Activated B cell treated with CpG ODN at 0.5 μM for 24 hours (primary cell): ENCODE measurements at places on chromosomes 6 and 20. TPM values are rescaled to one million over a fixed set of nuclear protein-coding genes. Genes with fewer than 3 reads are reported as not detected.

SMAP1 gene
- total RNA-seq = 20.7 and 21.6 TPM in 2 replicates

TINAG gene
- total RNA-seq = not detected in 2 replicates

EFHC1 gene
- 15.8 and 23.2 TPM in 2 replicates for total RNA-seq

UNC5CL gene
- total RNA-seq = 1.7 and 2.2 TPM in 2 replicates

CGA gene
- not detected in 2 replicates for total RNA-seq

DNA sequence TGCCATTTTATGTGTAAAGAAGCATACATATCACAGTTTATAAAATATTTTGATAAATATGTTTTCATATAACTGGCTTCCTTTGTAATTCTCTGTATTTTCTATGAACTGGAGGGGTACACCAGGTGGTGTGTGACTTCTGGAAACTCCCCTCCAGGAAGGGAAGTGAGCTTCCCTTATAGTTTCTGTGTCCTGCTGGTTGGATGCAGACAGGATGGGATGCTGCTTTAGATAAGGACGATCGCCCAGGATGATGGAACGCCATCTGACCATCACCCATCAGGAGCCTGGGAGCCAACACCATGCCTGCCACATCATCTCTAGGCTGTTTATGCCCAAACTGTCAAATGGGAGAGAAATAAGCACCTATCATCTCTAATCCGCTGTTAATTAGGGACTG is 66.1 kb downstream of the SULF2 start:
- no peaks in the 10 kb centered on the region for H3K36me3 ChIP-seq
- peaks cover 3% of the 10 kb centered on the region for H3K4me1 ChIP-seq
- no peak for DNase-seq
- no peak overlapping the region for H3K4me3 ChIP-seq

GRCh38 chr6:142867988-142868812 is 76.8 kb downstream of the HIVEP2 start:
- peaks cover 4% of the 10 kb centered on the region for H3K36me3 ChIP-seq
- H3K27ac ChIP-seq = peak overlapping the region; percentile 47
- no peak for DNase-seq
- peaks cover 85% of the 10 kb centered on the region for H3K4me1 ChIP-seq

DNA sequence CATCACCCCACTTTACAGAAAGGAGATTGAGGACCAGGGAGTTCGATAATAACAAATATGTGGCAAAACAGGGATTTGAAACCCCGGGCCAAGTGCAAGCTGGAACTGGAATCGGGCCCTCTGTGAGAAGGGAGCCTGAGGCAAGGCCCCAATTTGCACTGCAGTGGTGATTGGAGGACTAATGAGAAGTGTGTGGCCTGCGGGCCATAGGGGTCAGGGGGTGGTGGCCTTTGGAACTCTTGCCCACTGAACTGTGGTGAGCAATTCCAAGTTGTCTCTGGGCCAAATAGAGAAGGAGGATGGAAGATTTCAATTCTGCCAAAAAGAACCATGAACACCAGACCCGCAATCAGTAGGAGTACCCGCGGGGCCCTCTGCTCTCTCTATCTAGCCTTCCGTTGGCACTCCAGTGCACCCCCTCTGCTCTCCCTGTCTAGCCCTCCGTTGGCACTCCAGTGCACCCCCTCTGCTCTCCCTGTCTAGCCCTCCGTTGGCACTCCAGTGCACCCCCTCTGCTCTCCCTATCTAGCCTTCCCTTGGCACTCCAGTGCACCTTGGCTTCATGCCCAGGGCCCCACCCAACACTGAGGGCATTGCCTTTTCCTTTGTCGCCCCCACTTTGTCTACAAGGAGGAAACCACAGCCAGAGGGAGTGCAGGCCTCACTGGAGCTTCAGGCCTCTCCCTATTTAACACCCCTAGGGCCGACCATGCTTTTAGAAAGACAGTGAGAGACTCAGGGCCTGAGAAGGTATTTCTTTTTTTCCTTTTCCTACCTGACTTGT is 6.0 kb upstream of the PTPRA start:
- DNase-seq = no peak
- H3K27me3 ChIP-seq = peaks cover 4% of the 10 kb centered on the region
- H3K4me1 ChIP-seq = peaks cover 6% of the 10 kb centered on the region
- no peak overlapping the region for H3K4me3 ChIP-seq
- no peak overlapping the region for H3K27ac ChIP-seq

DNA sequence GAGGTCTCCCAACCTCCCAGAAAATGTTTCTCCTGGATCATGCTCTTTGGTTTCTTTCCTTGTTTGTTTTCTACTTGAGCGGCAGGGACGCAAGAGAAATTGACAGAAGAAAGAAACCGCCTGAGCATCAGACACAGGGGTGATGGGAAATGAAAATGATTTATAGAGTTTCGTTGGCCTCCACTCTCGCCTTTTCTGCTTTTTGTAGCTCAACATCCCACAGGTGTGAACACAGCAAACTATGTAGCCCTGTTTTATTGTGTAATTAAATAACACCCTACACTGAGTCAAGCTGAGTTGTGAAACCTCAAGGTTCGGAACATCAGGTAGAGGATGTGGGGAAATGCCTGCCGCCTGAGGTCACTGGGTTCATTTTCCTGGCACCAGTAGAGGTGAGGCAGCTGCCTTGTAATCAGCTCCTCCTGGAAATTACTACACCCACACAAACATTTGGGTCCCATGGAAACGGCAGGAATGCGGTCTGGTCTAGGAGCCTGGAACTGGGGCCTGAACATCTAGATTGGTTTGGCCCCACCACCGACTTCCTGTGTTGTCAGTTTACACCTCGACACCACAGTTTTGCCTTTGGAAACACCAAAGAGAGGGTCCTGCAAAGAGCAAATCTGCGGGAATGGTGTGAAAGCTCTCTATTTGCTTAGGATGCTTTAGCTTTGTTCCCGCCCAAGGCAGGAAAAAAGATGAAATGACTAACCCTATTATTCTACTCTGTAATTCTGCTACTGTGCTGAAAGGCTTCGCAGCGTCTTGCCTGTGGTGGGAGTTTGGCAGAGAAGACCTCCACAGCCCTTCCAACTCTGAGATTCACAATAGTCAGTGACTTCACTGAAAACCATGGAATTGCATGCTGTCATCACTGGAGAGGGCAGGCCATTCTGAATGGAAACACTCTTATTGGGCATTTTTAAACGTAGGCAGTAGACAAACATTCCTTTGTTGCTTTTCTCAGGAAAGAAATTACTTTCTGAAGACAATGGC is 53.0 kb downstream of the ADAT2 start:
- H3K4me3 ChIP-seq = no peak overlapping the region
- no peak for DNase-seq
- no peaks in the 10 kb centered on the region for H3K27me3 ChIP-seq
- H3K27ac ChIP-seq = no peak overlapping the region
- H3K4me1 ChIP-seq = peaks cover 9% of the 10 kb centered on the region

DNA sequence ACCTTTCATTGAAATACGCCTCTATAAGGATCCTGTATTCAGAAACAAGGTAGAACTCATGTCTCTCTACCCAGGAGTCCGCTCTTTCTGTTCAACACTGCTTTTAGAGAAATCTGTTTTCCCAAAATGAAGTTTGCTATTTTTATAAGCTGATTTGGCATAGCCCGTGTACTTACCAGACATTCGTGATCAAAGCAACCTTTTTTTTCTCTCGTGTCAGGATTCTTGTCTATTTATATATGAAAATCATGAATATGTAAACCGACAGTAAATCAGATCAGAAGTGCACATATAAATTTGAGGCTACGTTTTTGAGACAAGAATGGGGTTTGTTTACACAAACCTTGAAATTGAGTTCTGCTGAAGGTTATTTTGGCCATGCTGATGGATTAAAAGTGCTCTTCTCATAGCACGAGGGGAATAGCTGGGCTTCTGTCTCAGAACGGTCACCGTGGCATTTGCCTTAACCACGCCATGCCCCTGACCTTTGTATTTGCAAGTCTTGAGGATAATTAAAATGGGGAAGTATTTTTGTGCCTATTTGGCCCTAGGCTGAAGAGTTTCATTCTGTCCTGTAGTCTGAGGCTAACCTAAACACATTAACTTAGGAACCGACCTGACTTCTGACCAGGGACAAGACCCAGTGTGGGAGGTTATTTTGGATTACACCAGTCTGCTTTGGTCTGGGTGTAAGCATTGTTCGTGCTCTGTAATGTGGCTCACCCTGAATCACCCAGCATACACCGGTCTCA is 118.6 kb downstream of the MAP3K4 start:
- H3K27me3 ChIP-seq = no peaks in the 10 kb centered on the region
- H3K4me1 ChIP-seq = no peaks in the 10 kb centered on the region
- no peak overlapping the region for H3K4me3 ChIP-seq
- H3K27ac ChIP-seq = no peak overlapping the region
- H3K36me3 ChIP-seq = peaks cover 95% of the 10 kb centered on the region
- no peak for DNase-seq

DNA sequence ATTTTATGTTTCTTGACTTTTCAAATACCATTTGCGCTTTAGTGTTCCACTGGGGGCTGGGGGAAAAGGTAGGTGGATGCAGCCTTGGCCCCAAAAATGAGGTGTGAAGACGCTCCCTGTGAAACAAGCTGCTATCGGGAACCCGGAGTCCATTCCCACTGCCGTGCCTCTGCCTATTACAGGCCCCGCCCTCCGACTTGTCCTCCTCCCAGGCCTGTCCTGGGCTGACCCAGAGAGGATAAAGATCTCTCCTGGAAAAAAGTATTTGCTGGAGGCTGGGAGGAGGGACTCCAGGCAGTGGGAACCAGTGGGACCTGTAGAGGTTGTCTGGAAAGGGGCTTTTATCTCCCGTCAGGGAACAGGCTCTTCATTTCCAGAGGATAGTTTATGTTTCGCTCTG is 215.0 kb downstream of the SLC24A3 start:
- no peak overlapping the region for H3K4me3 ChIP-seq
- no peaks in the 10 kb centered on the region for H3K36me3 ChIP-seq
- no peak for DNase-seq

DNA sequence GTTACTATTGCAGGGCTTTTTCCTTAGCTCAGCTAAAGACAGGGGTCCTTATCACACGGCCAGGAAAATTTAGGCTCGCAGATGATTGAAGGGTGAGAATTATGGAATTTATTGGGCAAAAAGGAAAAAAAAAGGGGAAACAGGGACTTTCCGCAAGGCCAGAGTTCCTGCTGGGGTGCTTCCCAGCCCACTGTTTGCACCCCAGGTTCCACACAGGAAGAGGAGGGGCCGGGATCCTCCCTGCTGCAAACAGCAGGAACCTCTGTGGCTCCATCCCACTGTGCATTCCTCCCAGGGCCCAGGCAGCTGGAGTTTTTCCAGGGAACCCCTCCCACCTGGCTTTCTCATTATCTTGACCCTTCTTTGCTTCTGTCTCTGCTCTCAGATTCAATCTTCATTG is 35.9 kb upstream of the IL20RA start:
- peaks cover 12% of the 10 kb centered on the region for H3K4me1 ChIP-seq
- no peak overlapping the region for H3K27ac ChIP-seq
- no peak for DNase-seq
- peaks cover 1% of the 10 kb centered on the region for H3K27me3 ChIP-seq

- H3K36me3 ChIP-seq = peaks cover 30% of the 10 kb centered on the region
- no peak for DNase-seq
- no peaks in the 10 kb centered on the region for H3K27me3 ChIP-seq
- H3K4me1 ChIP-seq = peaks cover 6% of the 10 kb centered on the region
- H3K4me3 ChIP-seq = no peak overlapping the region
Measured at GRCh38 chr6:5553767-5554166, 292.5 kb downstream of the FARS2 start.

DNA sequence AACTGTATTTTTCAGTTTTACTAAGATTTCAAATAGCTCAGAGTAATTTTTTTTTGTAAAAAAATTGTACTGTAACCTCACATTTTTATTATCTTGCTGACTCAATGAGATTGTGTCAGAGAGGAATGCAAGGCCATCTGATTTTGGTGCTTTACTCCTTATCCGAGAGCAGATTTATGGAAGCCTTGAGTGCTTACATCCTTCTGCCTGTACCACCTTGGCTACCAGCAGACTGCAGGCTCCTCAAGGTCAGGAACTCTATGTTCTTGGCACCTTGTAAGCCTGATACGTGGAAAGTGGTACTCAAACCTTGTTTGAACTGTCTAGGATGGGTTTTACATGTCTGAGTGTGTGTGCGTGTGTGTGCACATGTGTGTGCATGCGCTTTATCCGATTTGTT is 80.1 kb upstream of the MLIP start:
- H3K36me3 ChIP-seq = no peaks in the 10 kb centered on the region
- no peaks in the 10 kb centered on the region for H3K27me3 ChIP-seq
- no peak overlapping the region for H3K27ac ChIP-seq
- no peak for DNase-seq

DNA sequence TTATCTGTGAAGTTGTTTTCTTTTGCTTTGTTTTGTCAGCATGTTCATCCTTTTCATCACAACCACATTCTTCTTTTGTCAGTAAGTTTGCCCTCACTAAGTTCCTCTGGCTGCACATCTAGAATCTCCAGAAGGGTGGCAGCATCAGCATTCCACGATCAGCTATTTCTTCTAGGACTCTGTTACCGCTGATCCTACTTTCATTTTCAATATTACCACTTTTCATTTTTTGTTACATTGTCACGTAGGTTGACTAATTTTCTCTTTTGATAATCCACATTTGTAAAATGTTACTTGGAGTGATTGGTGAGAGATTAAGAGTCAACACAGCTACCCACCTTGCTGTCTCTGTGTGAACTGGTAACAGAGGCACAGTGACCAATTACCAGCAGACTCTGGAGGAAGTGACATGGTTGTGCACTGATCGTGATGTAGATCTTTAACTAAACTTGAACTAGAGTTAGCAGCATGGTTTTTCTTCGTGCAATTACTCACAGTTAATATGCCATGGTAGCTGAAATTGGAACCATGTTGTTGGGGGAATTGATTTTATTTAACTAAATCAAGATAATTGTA is 307.9 kb upstream of the SLC35B3 start:
- no peaks in the 10 kb centered on the region for H3K36me3 ChIP-seq
- peaks cover 8% of the 10 kb centered on the region for H3K4me1 ChIP-seq
- no peaks in the 10 kb centered on the region for H3K27me3 ChIP-seq

GRCh38 chr6:159884720-159885119 is 6.1 kb upstream of the MAS1 start:
- no peak for DNase-seq
- no peak overlapping the region for H3K4me3 ChIP-seq
- no peaks in the 10 kb centered on the region for H3K36me3 ChIP-seq
- no peak overlapping the region for H3K27ac ChIP-seq
- no peaks in the 10 kb centered on the region for H3K4me1 ChIP-seq
